ENCODE measurements at places on chromosomes 12 and 14.

DNA sequence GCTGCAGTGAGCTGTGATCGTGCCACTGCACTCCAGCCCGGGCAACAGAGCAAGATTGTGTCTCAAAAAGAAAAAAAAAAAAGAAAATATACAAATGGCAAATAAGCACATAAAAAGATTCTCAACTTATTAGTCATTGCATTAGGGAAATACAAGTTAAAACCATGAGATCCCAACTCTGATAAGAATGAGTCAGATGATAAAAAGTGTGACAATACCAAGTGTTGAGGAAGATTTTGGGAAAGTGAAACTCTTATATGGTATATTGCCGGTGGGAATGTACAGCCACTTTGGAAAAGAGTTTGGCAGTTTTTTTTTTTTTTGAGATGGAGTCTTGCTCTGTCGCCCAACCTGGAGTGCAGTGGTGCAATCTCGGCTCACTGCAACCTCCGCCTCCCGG is 7.6 kb upstream of the PRPF40B start:
- no peak for DNase-seq

DNA sequence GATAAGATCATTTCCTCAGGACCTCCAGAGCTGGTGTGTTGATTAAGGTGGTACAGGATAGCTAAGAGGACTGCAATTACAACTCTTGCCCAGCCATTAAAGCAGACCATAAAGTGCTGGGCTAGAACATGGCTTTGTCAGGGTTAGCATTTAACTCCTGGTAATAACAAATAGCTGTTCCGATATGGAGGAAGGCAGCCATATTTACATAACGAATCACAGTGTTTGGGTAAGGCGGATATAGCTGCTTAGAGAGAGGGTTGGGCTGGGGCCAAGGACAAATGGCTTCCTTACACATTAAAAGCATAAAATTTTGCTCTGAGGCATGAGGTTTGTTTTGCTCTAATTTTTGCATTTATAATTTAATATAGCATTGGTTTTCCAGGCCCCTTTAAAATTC is 297.7 kb upstream of the DDHD1 start:
- DNase-seq = no peak

DNA sequence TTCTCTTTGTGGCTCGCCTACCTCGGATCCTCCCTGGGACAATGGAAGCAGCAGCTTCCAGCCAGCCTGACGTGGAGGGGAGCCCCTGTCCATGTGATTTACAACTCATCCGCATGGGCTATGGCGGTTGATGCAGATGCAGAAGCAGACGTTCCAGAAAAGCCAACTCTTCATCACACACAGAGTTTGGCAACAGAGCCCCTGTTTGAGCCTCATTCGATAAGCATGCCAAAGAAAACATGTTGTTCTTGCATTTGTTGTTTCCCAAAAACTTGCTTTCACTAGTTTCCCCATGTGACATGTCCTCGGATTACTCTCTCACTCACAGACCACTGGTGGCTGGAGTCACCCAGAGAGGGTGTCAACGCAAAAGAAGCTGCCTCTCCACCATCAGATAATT is 16.4 kb upstream of the TC2N start:
- DNase-seq = no peak

GRCh38 chr12:132317233-132317938 is 12.0 kb downstream of the GALNT9 start:
- DNase-seq = no peak

GRCh38 chr12:59716043-59716442 is 120.2 kb downstream of the SLC16A7 start:
- no peak for DNase-seq

- DNase-seq = no peak
Measured at GRCh38 chr12:73053893-73054292, 781.7 kb downstream of the TRHDE start.

GRCh38 chr14:50501642-50502041 is 30.7 kb downstream of the MAP4K5 start:
- DNase-seq = no peak

DNA sequence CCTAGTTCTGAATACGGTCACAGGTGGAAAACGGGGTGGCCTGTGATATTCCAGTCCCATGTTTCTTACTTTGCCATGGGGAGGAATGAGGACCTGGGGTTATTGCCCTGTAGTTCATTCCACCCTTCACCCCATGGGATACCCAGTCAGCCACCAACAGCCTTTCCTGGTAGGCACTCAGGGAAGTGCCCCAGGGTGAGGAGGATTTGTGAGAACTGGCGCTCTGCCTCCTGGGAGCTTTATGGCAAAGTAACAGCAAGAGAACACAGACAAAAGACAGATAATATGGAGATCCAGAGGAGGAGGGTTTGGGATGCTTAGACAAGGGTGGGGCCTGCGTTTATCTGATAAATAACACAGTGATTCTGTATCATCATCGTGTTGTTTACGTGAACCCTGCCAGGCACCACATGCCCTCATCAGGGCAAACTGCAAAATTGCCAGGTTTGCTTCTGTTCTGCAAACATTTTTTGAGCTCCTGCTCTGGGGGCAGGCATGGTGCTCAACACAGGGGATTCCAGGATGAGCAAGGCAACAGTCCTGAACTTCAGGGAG is 223.5 kb downstream of the SLC41A2 start:
- DNase-seq = no peak

DNA sequence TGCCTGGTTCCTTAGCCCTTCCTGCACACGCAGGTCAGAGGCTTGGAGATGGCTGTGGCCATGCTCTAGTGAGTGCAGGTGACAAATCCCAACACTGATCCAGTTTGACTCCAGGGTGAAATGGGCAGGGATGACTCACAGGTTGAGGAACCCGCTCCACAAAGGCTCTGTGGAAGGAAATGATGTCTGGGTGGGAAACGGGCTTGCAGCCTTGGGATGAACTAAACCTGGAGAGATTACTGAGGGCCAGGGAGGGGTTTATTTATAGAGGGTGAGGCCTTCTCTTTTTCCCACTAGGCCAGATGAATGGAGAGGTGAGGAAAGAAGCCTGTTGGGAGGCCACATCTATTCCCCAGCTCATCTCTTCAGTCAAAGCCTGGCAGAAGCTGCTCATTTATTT is 29.3 kb upstream of the EMP1 start:
- no peak for DNase-seq

GRCh38 chr12:113782873-113783272 is 183.3 kb downstream of the RBM19 start:
- no peak for DNase-seq

DNA sequence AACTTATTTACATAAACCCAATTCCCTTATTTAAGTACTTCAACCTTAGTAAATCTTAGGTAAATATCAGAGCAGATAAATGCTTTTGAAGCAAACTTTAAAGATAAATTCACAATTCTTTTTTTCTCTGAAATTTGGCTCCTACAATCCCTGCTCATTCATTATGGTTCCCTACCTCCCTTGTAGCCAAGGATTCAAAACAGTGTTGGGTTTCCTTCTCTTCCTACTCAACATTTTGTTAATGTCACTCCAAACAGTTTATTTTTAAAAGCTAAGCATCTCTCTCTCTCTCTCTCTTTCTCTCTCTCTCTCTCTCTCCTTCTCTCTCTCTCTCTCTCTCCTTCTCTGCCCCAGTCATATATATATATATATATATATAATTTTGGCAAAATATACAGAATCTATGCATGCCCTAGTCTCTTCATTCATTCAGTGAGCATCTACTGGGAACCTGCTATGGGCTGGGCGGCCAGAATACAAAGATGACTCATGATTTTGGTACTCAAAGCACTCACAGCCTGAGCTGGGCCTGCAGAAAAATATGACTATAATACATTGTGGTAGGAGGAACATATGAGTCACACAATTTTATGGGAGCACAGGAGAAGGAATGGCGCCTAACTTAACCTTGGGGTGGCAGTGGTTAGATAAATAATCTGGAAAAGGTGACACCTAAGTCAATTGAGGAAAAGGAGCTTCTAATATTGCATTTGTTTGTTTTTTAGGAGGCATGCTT is 123.7 kb upstream of the DHRS4 start:
- DNase-seq = no peak

DNA sequence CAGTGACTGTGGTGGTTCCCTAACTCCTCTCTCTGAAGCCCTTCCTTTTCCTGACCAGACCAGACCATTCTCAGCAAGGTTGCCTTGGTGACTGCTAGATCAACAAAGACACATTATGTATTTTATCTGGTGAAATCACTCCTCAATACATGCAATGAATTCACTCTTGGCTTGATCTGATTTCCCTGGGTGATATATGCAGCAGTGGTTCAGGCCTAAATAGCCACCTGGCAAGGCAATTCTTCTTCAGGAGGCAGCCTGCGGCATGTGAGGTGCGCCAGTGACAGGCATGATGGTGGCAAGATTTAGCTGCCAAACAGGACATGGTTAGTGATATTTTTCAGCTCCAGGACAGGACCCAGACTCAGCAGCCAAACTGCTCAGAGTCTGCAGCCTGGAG is 350.3 kb upstream of the CCDC196 start:
- no peak for DNase-seq

- no peak for DNase-seq
Measured at GRCh38 chr14:86815341-86815740, 1177.6 kb downstream of the GALC start.

DNA sequence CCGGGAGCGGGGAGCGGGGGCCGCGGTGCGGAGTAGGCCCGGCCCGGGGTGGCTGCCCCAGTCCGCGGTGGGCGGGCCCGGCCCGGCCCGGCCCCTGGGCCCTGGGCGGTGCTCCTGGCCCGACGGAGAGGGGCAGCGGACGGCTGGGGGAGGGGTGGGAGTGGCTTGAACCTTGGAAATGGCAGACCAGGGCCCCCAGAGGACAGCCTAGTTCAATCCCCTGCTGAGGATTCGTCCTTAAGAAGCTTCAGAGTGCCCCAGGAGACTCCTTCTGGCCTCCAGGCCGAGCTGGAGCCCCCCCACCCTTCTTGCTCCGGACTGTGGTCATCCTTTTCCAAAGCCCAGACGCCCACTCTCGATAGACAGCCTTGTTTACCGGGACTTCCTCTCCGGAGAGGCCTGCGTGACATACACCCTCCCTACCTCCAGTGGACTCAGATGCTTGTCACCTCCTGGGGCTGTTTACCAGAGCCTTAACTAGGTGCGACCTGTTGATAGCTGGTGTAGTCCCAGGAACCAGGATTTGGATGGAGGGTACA is 458 bp downstream of the KHNYN start:
- peak; percentile 12 for DNase-seq

DNA sequence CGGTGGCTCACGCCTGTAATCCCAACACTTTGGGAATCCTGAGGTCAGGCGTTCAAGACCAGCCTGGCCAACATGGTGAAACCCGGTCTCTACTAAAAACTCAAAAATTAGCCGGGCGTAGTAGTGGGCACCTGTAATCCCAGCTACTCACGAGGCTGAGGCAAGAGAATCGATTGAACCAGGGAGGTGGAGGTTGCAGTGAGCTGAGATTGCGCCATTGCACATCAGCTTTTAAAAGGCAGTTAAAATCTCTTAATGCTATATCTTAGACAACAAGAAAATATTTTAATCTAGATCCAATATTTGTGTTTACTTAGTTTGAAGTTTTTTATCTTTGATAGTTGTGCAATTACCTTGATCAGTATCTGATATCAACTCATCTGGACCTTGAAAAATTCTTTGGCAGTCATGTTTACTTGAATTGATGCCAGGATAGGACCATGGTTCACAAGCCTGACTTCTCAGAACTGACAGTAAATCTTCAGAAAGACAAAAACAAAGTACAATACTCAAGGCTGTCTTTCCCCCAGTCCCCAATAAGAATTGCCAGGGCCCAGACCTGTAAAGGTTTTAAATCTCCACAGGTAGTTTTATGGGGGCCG is 135.0 kb upstream of the AEBP2 start:
- no peak for DNase-seq

GRCh38 chr12:88575361-88575970 is 4.8 kb downstream of the KITLG start:
- DNase-seq = no peak

GRCh38 chr14:91397965-91398591 is 19.5 kb downstream of the CCDC88C start:
- DNase-seq = no peak

- DNase-seq = no peak
Measured at GRCh38 chr14:64053694-64054669, 201.2 kb downstream of the SYNE2 start.

Measured in GM12864 (cell line).